ENCODE measurements at places on chromosomes 6 and 20.
A peak's percentile ranks its signal among the peaks of the same experiment; 100 is the strongest.

DNA sequence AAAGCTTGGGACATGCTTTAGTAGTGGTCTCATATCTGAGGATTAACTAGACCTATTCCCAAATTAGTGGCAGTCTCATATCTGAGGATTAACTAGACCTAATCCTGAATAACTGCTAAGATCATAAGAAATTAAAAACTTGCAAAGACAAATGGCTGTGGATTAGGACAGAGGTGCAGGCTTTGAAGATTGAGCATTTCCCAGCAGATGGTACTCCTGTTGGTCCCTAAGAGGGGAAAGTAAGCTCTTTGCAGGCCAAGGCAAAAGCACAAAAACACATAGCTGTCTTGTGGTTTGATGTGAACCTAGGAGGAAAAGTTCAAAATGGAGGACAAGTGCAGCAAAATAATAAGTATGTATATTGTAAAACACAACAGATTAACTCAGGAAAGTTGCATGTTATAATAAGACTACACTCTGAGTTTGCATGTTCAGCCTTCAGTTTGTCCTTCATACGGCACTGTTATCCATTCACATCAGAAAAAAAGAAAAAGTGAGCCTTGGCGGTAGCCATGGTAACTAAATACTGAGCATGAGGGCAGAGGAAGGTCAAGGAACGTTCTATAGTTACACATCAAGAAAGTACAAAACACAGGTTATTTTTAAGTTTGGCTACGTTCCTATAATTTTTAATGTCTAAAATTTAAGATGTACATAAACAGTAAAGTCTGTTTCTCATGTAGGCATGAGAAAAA, 62.8 kb downstream of the FILIP1 start:
- no peak for DNase-seq

GRCh38 chr6:29071831-29072723, 15.0 kb downstream of the OR2B3 start:
- no peak for DNase-seq

DNA sequence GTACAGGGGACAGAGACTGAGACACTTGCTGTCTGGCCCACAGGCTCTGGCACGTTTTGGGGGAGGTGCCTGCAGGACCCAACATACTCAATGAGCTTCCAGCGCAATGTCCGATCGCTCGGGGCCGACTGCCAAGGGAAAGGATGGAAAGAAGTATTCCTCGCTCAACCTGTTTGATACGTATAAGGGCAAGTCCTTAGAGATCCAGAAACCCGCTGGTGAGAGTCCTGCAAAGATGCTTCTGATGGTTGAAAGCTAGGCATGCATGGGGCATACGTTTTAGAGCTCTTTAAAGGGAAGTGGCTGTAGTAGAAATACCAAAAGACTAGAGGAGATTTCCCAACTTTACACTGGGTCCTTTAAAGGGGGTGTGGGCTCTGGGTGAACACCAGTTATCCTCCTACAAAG, 2.2 kb downstream of the PRRC2A start:
- DNase-seq = no peak

- DNase-seq = peak; percentile 30
Observed at GRCh38 chr6:106979435-106979884, 4.9 kb upstream of the CD24 start.

DNA sequence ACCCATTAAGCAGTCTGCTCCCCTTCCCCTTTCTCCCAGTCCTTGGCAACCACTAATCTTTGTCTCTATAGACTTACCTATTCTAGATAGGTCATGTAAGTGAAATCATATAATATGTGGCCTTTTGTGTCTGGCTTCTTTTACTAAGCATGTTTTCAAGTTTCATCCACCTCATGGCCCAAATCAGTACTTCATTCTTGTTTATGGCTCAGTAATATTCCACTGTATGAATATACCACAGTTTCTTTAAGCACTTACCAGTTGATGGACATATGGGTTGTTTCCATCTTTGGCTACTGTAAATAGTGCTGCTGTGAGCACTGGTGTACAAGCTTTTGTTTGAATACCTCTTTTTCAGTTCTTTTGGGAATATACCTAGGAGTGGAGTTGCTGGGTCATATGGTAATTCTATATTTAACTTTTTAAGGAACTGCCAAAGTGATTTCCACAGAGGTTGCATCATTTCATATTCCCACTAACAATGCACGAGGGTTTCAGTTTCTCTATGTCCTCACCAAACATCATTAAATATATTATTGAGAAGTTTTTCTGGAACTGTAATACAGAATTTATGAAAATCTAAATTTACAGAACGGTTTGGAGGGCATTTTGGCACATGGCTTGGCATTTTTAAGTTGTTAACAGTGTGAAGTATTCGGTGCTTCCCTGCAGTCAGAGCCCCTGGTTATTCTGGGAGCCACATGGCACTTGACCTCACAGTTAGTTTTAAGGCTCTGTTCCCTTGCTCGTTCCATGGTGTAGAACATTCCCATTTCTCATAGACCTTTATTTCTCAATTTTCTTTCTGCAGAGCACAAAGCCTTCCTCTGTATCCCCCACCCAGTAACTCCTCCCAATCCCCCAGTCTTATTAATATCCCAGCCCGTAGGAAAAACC, 27.0 kb upstream of the DTNBP1 start:
- DNase-seq = no peak

- no peak for DNase-seq
Observed at GRCh38 chr20:46897328-46897880, 2.8 kb downstream of the EYA2 start.

- no peak for DNase-seq
Observed at GRCh38 chr20:57688864-57689263, 21.0 kb downstream of the PMEPA1 start.

DNA sequence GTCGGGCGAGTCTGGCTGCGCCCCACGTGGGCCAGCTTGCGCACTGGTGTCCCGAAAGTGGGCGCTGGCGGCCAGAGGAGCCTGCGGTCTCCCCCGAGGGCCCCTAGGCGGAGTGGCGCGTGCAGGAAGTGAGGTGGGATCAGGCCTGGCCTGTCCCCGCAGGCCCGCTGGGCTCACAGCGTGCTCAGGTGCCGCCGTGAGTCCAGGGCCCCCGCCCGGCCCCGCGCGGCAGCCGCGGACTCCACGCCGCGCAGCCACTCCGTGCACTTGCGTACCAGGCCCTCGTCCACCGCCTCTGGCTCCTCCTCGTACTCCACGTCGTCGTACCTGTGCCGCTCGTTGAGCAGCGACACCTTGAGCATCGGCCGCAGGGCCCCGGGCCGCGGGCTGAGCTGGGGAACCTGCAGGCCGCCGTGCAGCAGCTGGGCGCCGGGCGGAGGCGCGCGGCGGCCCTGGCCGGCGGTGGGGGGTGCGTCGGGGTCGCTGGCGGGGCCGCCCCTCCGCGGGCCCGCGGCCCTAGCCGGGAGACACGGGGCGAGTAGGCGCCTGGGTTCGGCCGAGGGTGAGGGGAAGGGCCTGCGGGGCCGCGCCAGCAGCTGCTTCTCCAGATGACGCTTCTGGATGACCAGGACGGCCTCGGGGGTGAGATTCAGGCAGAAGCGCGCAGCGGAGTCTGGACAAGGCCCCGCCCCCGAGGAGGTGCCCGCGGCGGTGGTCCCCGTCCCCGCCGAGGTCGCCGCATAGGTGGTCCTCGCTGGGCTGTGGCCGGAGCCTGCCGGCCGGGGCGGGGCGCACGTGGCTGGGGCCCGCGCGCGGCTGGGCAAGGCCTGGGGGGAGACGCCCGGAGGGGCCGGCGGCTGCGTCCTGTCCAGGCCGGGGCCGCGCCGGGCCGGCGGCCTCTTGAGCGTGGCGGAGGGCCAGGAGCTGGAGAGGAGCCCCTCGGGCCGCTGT, 835 bp downstream of the PRR18 start:
- no peak for DNase-seq

DNA sequence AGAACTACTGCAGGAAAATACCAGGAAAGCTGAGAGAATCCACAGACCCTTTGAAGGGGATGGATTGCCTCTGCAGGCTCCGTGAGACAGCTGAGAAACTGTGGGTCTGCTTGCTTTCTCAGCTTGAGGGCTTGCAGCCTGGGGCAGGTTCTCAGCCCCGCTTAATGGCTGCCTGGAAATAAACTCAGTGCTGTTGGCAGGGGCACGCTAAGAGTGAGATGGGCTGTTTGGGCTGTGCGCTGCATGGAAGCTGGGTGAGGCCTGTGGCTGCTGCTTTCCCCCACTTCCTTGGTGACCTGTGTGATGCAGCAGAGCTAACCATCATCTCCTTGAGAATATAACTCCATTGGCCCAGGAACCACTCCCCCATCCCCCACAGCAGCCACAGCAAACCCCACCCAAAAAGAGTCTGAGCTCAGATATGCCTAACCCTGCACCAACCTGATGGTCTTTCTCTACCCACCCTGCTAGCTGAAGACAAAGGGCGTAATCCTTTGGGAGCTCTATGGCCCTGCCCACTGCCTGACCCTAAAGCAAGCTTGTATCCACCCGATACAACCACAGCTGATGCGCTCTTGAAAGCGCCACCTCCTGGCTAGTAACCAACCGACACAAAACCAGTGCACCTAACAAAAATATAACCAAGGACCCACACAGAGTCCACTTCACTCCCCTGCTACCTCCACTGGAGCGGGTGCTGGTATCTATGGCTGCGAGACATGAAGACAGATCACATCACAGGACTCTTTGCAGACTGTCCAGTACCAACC, 800.6 kb upstream of the MAP3K7 start:
- DNase-seq = no peak

DNA sequence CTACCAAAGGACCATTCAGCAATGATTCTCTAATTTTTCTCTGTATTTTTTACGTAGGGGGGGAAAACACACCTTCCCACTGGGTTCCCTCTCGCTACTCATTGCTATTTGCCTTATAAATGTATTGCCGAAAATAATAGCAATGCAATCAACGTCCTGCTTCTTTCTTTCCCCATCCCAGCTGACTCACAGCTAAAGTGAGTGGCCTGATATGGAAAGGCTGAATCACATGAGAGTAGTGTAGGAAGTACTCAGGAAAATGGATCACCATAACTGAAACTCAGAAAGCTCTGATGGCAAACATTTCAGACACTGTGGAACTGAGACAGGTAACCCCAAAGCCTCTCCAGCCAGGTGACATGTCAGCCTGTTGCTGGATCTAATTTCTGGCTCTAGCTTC, 49.3 kb upstream of the SRPK1 start:
- no peak for DNase-seq

GRCh38 chr20:42461965-42462593, 727.6 kb downstream of the PTPRT start:
- no peak for DNase-seq

DNA sequence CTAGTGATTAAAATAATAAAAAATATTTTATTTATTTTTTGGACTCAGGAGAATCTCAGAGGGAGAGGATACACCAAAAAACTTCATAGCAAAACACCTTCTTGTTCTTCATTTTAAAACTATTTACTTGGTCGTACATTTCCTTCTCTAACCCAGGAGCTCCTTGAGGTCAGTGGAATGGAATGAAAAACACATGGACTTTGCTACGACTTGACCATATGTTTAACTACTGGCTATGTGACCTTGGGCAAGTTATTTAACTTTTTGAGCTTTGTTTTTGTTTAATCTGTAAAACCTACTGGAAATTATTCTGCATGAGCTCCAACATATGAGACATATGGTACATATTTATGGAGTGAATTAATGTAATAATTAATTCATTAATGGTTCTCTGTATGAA, 1005.5 kb upstream of the CITED2 start:
- DNase-seq = no peak

DNA sequence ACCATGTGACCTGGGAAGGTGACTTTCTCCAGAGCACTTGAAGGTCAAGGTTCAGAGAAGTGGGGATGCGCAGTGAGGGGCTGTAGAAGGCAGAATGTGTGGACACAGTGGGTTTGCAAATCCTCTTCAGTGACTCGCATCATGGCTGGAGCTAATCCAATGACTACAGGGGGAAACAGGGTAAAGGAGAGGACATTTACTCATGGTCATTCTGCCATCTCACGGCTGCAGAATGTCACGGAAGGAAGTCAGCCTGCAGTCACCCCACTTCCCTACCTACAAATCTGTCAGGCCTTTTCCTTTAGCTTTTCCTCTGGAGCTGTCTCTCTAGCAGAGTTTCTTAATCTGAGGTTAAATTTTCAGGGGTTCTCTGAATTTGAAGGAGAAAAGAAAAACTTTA, 337.6 kb downstream of the CDC5L start:
- no peak for DNase-seq

- no peak for DNase-seq
Observed at GRCh38 chr6:28401172-28401571, 1.6 kb upstream of the ZSCAN12 start.

DNA sequence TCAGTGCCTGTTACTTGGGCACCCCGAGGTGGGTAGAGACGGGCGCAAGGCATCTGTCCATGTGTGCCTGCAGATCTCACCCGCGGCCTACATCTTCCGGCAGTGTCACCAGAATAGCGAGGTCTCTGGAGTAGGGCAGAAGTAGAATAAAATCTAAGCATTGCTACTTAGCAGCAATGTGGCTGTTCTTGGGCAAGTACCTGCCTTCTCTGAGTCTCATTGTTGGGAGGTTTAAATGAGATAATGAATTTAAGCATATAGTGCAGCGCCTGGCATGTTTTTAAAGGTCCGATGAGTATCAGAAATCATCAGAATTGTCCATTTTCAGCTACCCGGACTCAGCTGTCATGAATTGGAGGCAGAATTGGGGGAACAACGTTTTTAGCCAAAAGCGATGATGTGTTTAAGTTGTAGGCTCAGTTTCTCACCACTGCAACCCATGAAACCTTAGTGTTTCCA, 800 bp downstream of the ABCC10 start:
- no peak for DNase-seq

DNA sequence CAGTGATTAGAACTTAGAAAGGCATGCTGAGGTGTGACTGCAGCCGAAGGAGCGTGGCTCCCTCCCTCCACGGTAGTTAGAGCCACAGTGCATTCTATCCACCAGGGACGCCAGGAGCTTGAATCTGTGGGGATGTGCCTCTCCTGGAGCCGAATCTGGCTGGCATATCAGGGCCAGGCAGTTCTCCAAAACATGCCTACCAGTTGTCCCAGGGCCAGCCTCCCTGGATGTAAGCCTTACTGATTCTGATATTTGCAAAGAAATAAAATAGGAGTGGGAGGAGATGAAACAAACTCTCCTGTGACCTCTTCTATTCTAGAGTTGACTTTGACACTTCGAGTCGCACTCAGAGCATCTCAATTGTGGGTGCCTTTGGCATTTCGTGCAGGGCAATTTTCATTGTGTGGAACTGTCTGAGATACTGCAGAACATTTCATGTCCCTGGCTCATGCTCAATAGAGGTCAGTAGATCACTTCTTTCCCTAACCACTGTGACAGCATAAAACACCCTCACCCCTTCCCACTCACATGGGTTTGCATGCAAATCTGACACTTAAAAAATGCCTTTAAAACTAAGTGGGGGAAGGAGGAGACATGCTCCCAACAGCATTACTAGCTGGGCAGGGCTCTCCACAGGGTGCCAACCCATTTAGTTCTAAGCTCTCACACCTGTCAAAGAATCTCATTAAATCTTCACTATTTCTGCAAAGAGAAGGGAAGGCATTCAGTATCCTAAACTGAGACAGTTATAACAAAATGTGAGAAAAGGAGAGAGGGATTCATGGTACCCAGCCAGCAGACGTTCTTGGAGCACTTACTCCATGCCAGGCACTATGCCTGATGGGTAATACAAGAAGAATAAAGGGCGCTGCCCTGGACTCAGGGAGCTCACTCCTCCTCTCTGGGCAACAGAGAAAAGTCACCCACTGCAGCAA, 378.9 kb downstream of the PREX1 start:
- DNase-seq = no peak

GRCh38 chr6:71012866-71013469, 56.1 kb upstream of the B3GAT2 start:
- DNase-seq = no peak

- no peak for DNase-seq
Observed at GRCh38 chr6:140271759-140272377, 897.4 kb upstream of the CITED2 start.

- DNase-seq = no peak
Observed at GRCh38 chr6:151240036-151240685, 394 bp downstream of the AKAP12 start.

GRCh38 chr6:15308435-15309213, 62.8 kb downstream of the JARID2 start:
- DNase-seq = no peak
